Muscle of leg (tissue), 16 donors: ENCODE measurements at places on chromosomes 12 and 14. TPM values are rescaled to one million over a fixed set of nuclear protein-coding genes. Genes with fewer than 3 reads are reported as not detected.

GRCh38 chr14:96574633-96575632 is 72.8 kb downstream of the PAPOLA start:
- peak; percentile 45 for DNase-seq
- no peaks in the 10 kb centered on the region for H3K36me3 ChIP-seq
- peaks cover 4% of the 10 kb centered on the region for H3K27me3 ChIP-seq

- no peak overlapping the region for H3K4me3 ChIP-seq
- H3K27me3 ChIP-seq = no peaks in the 10 kb centered on the region
- DNase-seq = no peak
- H3K36me3 ChIP-seq = no peaks in the 10 kb centered on the region
Measured at GRCh38 chr12:18926188-18926587, 188.3 kb downstream of the CAPZA3 start.

- H3K36me3 ChIP-seq = peaks cover 9% of the 10 kb centered on the region
- H3K27me3 ChIP-seq = no peaks in the 10 kb centered on the region
- peak overlapping the region; percentile 92 for H3K4me3 ChIP-seq
- peak; percentile 54 for DNase-seq
- peaks cover 14% of the 10 kb centered on the region for H3K4me1 ChIP-seq
Measured at GRCh38 chr14:64387232-64387781, 846 bp upstream of the MTHFD1 start.

SOCS2 gene
- 15.3 TPM for total RNA-seq

USP5 gene
- total RNA-seq = 60.2 TPM

VASH1 gene
- total RNA-seq = 18.6 TPM
